Endothelial cell of umbilical vein (primary cell): ENCODE measurements at places on chromosomes 7 and 10.

- DNase-seq, result no peak
These were observed 10.2 kb downstream of the KLF14 start for GRCh38 chr7:130723784-130724183.

DNA sequence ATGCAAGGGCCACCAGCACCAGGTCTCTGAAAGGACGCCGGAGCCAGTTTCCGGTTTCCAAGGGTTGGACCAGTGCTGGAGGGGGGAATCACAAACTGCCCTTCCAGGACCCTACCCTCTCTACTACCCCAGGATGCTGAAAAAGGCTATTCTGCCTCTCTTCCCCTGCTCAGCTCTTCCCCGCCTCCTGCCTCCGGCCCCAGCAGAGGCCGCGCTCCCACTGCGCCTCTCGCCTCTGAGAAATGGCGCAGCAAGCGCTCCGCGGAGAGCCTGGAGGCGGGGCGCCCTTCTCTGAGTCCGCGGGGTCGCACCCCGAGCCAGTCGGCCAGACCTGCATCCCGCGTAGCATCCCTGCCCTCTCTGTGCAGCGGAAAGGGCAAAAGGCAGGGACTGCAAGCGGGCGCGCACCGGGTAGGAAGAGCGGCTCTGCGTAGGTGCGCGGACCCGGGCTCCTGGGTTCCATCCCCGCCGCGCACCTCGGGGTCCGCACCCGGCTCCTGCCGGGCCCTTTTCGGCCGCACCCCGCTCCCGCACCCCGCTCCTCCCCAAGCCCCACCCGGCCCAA is 476 bp upstream of the RET start:
- DNase-seq, result no peak

- DNase-seq, result no peak
These were observed 93.3 kb upstream of the FZD8 start for GRCh38 chr10:35735412-35735811.

- DNase-seq, result no peak
These were observed 24.8 kb downstream of the STK32C start for GRCh38 chr10:132282667-132283603.

- no peak for DNase-seq
These were observed 143.1 kb upstream of the FGFR2 start for GRCh38 chr10:121741248-121741792.

DNA sequence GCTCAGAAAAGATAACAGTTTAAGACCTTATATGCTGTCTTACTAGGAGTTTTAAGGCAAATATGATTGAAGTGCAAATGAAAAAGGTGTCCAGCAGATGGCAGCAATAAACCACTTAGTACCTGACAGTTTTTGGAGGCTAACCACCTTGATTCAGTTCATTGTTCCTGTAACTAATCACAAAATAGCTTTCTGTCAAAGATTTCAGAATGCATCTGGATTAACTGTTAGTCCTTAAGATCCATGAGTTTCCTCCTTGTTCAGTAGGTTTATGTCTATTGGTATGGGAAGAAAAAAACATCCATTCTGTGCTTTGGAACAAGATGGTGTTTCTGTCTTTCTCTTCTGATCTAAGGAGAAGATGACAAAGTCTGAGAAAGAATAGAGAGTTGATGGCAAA is 46.6 kb downstream of the CCSER2 start:
- peak; percentile 81 for DNase-seq

DNA sequence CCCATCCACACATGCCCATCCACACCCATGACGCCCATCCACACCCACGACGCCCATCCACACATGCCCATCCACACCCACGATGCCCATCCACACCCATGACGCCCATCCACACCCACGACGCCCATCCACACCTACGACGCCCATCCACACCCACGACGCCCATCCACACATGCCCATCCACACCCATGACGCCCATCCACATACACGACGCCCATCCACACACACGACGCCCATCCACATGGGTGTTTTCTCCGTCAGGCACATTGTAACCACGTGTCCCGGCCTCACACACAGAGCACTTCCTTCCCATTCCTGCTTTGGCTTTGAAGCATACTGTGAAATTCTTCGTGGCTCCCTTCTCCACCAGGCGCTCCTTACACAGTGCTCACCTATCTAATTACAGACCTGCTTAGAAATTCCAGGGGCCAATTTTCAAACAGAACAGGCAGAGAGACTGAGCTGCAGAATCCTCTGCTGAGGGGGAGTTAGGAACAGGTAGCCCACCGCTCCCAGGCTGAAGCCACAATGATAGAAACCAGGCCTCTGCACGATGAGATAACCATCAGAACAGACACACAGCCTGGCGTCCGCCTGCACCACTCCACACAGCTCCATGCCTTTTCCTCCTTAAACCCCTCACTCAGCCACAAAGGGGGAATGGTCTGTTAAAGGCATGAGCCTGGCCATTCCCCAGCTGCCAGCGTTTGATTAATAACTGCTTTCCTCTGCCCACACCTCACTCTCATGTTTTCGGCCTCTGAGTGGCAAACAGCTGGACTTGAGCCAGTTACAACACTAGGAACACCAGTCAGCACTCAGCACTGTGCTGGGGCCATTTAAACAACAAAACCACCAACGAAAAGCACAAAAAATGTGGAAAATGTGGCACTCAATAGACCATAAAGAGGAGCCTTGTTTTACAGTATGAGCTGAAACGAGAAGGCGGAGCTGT is 501.6 kb downstream of the PTPRN2 start:
- DNase-seq, result no peak
